ENCODE measurements at places on chromosomes 3 and 15. TPM values are rescaled to one million over a fixed set of nuclear protein-coding genes. Genes with fewer than 3 reads are reported as not detected.

CA12 gene
- 0.12 TPM for total RNA-seq

GOLGA6L7 gene
- total RNA-seq: not detected

OR5AC2 gene
- total RNA-seq: not detected

SPATA12 gene
- not detected for total RNA-seq

GNAT1 gene
- total RNA-seq: not detected

DNAJA4 gene
- total RNA-seq: 34.0 TPM
